ENCODE measurements at places on chromosomes 6 and 20. TPM values are rescaled to one million over a fixed set of nuclear protein-coding genes. Genes with fewer than 3 reads are reported as not detected.
A peak's percentile ranks its signal among the peaks of the same experiment; 100 is the strongest.

GRCh38 chr6:133418108-133418507 lies 177.0 kb downstream of the EYA4 start:
- no peak overlapping the region for H3K27ac ChIP-seq
- no peaks in the 10 kb centered on the region for H3K4me1 ChIP-seq
- H3K36me3 ChIP-seq: no peaks in the 10 kb centered on the region
- no peak for DNase-seq
- no peak overlapping the region for H3K4me3 ChIP-seq

DNA sequence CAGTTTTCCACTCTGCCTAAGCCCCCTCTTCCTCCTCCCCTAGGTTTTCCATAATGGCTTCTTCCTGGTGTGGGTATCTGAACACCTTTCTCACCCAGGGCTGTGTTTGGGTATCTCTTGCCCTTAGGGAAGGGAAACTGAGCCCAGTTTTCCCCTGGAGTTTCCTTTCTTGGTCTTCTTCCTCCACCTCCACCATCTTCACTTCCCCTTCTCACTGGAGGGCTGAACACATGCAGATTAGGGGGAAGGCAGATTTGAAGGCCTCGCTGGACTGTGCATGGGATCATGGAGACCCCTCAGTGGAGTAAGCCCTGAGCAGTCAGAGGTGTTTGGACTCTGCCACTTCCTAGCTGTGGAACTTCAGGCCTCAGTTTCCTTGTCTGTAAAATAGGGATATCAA lies 27.8 kb downstream of the FOXP4 start:
- H3K4me3 ChIP-seq: no peak overlapping the region
- no peaks in the 10 kb centered on the region for H3K27me3 ChIP-seq
- H3K4me1 ChIP-seq: peaks cover 100% of the 10 kb centered on the region
- peak overlapping the region; percentile 86 for H3K27ac ChIP-seq

DNA sequence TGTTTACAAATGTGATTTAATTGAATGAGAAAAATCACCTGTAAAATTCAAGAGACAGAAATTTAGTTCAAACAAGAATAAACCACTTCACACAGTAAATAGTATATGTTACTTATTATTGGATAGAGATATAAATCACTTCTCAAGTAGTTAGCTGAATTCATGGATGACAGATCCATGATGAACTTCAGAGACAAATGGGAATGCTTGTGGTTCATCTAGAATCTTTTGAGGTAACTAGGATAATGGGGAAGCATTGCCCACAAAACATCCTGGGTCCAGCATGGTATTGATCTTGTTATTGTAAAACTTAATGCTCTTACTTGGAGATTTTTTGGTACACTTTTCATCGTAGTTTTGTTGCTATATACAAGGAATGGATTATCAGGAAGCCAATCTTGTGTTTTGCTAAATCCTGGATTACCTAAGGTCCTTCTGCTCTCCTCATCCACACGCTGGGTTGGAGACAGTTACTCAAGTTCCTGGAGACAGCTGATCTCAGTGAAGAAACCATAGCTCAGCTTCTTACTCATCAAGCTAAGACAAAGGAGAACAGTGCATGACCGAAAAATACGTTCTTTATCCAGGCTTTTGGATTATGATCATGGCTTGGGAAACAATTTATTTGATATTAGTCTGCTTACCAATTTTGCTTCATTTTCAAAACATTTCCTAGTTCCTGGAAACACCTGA lies 142.5 kb upstream of the PREP start:
- peaks cover 3% of the 10 kb centered on the region for H3K4me1 ChIP-seq
- no peak overlapping the region for H3K27ac ChIP-seq
- no peaks in the 10 kb centered on the region for H3K27me3 ChIP-seq
- no peak for DNase-seq
- no peaks in the 10 kb centered on the region for H3K36me3 ChIP-seq
- no peak overlapping the region for H3K4me3 ChIP-seq

The SPATA25 gene
- total RNA-seq: 5.0 TPM

The COL12A1 gene
- 17.2 TPM for total RNA-seq

DNA sequence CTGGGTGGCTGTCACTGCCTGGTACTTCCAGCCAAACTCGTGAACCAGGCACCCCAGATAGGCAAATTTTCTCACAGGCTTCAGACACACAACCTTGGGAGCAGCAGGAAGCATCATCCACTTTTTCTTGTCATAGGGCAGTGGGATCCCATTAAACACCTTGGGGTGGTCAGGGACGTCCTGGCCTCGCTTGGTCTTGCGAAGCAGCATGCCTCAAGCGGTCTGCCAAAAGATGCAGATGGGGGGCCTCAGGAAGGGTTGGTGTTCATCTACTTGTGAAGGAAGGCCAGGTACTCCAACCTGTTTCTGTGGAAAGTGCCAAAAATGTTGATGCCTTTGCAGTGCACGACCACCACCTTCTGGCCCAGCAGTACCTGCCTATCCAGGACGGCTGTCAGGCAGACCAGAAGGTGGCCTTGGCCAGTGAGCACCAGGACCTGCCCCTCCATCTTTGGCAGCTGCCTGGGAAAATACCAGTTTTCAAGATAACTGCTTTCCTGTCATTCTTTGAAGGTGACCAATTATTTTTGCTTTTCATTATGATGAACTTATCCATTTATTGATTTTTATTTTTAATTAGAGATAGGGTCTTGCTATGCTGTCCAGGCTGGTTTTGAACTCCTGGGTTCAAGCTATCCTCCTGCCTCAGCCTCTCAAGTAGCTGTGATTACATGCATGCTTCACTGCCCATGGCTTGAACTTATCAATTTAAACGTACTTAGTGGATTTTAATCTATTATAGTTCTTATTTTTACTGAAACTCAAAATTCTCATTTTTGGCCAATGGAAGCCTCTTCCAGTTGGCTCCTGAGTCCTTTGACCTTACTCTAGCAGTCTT lies 80.1 kb downstream of the MAN1A1 start:
- H3K27me3 ChIP-seq: no peaks in the 10 kb centered on the region
- H3K36me3 ChIP-seq: no peaks in the 10 kb centered on the region
- no peak overlapping the region for H3K4me3 ChIP-seq

DNA sequence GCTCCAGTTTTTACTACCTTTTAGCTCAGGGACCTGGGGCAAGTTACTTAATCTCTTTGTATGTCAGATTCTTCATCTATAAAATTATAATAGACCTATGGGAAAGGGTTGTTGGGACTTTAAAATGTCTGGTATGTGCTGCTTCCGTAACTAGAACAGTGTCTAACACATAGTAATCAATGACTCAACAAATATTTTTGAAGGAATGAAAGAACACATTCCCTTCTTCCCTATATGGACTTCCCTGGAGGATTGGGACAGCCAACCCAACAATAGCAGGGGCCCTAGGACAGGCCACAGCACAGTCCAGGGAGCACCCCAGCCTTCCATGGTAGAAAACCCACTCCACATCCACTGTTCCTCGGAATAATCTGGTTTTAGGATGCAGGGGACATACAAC lies 50.7 kb upstream of the TPD52L1 start:
- H3K36me3 ChIP-seq: no peaks in the 10 kb centered on the region
- H3K4me1 ChIP-seq: no peaks in the 10 kb centered on the region
- H3K27ac ChIP-seq: no peak overlapping the region
- no peak overlapping the region for H3K4me3 ChIP-seq

- H3K4me3 ChIP-seq: no peak overlapping the region
- H3K27me3 ChIP-seq: no peaks in the 10 kb centered on the region
- peaks cover 3% of the 10 kb centered on the region for H3K4me1 ChIP-seq
- H3K36me3 ChIP-seq: no peaks in the 10 kb centered on the region
- no peak for DNase-seq
Observed at GRCh38 chr20:32183947-32184635, 23.5 kb downstream of the PLAGL2 start.

The DDO gene
- 2.5 TPM for total RNA-seq

The PSORS1C2 gene
- total RNA-seq: not detected

The FRMD1 gene
- total RNA-seq: not detected

The HLA-DQB1 gene
- 2.7 TPM for total RNA-seq

DNA sequence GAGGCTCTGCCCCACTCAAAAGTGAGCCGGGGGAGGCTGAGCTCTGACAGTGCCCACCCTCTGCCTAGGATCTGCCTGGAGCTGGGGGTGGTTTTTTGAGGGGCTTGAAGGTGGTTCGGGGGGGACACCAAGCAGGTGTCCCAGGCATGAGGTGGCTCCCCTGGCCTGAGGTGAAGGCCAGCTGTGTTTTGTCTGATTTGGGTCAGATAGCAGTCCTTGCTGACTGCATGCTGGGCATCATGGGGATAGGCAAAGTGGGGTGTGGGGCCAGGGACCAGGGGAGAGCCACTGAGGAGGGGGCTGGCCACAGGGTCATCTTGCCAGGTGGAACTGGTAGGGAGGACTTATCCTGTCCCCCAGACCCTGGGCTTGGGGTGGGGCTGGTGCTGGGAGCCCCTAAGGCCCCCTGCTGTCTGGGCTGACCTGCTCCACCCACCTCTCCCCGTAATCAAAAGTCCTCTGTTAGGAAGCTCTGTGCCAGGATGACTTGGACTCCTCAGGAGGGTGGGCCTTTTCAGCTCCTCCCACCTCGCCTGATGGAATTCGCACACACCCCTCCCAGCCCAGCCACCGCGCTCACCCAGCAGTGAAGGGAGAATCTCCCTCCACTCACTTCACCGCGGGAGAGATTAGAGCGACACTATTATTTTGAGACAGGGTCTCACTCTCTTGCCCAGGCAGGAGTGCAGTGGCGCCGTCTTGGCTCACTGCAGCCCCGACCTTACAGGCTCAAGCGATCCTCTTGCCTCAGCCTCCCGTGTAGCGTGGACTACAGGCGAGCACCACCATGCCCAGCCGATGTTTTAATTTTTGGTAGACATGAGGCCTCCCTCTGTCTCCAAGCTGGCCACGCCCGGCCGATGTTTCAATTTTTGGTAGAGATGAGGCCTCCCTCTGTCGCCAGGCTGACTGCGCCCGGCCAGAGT lies 1.5 kb upstream of the COL9A3 start:
- H3K27me3 ChIP-seq: no peaks in the 10 kb centered on the region
- H3K4me1 ChIP-seq: peaks cover 28% of the 10 kb centered on the region
- peaks cover 24% of the 10 kb centered on the region for H3K36me3 ChIP-seq
- H3K27ac ChIP-seq: peak overlapping the region; percentile 3

- no peak overlapping the region for H3K4me3 ChIP-seq
- no peaks in the 10 kb centered on the region for H3K27me3 ChIP-seq
- H3K4me1 ChIP-seq: peaks cover 32% of the 10 kb centered on the region
- no peaks in the 10 kb centered on the region for H3K36me3 ChIP-seq
- DNase-seq: no peak
- peak overlapping the region; percentile 79 for H3K27ac ChIP-seq
Observed at GRCh38 chr6:158868122-158868480, 48.9 kb upstream of the EZR start.

DNA sequence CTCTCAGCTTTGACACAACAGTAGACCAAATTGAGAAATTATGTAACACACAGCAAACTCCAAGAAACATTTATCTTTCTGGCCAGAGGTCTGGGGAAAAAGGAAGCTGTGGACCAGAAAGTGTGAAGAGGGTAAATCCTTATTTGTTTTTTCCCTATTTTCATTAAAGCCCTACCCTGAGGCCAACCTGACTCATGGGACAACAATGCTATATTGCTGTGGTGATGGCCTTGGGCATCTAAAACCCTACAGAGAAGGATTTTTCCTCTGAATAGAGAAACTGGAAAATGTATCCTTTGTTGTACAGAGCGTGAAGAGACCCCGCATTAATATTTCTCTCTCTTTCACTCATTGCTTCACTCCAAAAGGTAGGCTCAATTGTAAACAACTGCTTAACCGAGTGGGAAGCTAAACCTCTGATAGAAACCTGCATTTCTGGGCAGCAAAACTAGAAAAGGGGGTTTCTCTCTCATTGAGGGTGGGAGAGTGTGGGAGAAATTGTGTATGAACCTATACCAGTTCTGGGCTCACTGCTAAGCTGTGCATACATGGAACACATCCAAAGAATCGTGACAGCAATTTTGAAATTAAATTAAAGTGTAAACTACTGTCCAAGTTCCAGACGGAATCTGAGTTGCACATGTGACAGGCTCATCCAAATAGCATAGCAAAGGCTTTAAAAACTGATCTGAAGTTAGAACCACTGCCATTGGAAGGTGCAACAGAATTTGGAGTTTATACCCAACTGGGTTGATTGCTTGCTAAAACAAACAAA lies 175.5 kb downstream of the CLVS2 start:
- H3K4me3 ChIP-seq: no peak overlapping the region
- H3K27ac ChIP-seq: no peak overlapping the region
- no peaks in the 10 kb centered on the region for H3K27me3 ChIP-seq
- no peak for DNase-seq
- no peaks in the 10 kb centered on the region for H3K4me1 ChIP-seq

GRCh38 chr6:44771647-44772415 lies 384.3 kb downstream of the CDC5L start:
- H3K4me3 ChIP-seq: no peak overlapping the region
- H3K27ac ChIP-seq: no peak overlapping the region
- H3K4me1 ChIP-seq: no peaks in the 10 kb centered on the region
- no peaks in the 10 kb centered on the region for H3K27me3 ChIP-seq
- DNase-seq: peak; percentile 10

DNA sequence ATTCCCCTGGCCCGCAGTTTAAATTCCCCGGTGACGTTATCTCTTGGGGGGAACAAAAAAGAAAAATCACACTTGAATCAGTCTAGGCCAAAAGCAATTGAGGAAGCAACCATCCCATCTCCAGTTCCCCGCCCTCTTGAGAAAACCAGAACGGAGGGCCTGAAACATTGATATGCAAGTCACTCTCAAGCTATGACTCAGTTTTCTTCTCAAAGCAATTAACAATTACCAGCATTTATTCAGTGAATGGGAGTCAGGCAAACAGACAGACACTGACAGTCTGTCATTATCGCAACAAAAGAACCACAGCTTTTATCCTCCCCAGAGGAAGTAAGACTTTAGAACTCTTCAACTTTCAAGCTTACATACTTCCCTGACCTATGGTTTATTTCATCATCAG lies 100.9 kb downstream of the OPRM1 start:
- no peak overlapping the region for H3K27ac ChIP-seq
- H3K4me3 ChIP-seq: no peak overlapping the region
- DNase-seq: no peak
- H3K36me3 ChIP-seq: no peaks in the 10 kb centered on the region
- H3K4me1 ChIP-seq: no peaks in the 10 kb centered on the region

The PRR18 gene
- total RNA-seq: not detected

GRCh38 chr20:43446361-43446879 lies 11.3 kb upstream of the SRSF6 start:
- H3K27ac ChIP-seq: no peak overlapping the region
- H3K27me3 ChIP-seq: no peaks in the 10 kb centered on the region

The MDC1 gene
- 15.3 TPM for total RNA-seq

The OPRM1 gene
- total RNA-seq: not detected

- H3K4me1 ChIP-seq: no peaks in the 10 kb centered on the region
- no peaks in the 10 kb centered on the region for H3K27me3 ChIP-seq
- H3K4me3 ChIP-seq: no peak overlapping the region
- no peaks in the 10 kb centered on the region for H3K36me3 ChIP-seq
- no peak for DNase-seq
- H3K27ac ChIP-seq: no peak overlapping the region
Observed at GRCh38 chr6:104281370-104281769, 578.3 kb downstream of the HACE1 start.

GRCh38 chr6:81242624-81243023 lies 509.9 kb downstream of the TENT5A start:
- DNase-seq: no peak
- no peaks in the 10 kb centered on the region for H3K4me1 ChIP-seq
- no peaks in the 10 kb centered on the region for H3K36me3 ChIP-seq
- no peaks in the 10 kb centered on the region for H3K27me3 ChIP-seq
- no peak overlapping the region for H3K27ac ChIP-seq
- H3K4me3 ChIP-seq: no peak overlapping the region

- no peaks in the 10 kb centered on the region for H3K27me3 ChIP-seq
- no peak overlapping the region for H3K27ac ChIP-seq
- no peak for DNase-seq
- no peak overlapping the region for H3K4me3 ChIP-seq
- no peaks in the 10 kb centered on the region for H3K4me1 ChIP-seq
Observed at GRCh38 chr6:47621838-47622449, 76.4 kb upstream of the ADGRF4 start.

The MAS1 gene
- total RNA-seq: not detected

The MTRF1L gene
- total RNA-seq: 15.7 TPM
